ENCODE measurements at places on chromosomes 13 and 19.

DNA sequence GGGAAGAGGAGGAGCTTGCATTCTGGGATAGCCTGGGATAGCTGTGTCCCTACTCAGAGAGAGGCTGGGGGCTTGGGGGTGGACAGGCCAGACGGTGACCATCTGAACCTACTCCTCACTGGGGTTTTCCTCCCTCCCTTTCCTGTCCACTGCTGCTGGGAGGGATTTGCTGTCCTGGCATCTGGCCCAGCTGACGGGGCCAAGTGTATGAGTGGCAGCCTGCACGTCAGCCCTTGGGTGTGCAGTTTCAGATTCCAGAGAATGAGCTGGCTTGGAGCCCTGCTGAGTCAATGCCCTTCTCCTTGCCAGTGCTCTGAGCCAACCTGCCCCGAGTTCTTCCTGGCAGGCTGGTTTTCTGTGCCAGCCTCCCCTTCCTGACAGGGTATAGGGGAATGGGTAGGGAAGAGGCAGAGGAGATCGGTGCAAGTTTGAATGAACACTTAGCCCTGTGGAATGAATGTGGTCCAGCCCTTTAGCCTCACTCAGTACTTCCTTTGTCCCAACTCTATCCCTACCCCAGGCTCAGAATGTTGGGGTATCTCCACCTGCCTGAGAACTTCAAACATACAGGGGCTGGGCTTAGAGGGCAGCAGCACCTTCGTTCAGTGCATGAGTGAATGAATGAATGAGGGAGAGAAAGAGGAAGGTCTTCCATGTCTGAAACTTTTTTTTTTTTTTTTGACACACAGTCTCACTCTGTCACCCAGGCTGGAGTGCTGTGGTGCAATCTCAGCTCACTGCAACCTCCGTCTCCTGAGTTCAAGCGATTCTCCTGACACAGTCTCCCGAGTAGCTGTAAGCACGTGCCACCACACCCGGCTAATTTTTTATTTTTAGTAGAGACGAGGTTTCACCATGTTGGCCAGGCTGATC is 1.8 kb upstream of the ANGPTL4 start:
- H3K4me1 ChIP-seq, result peaks cover 61% of the 10 kb centered on the region
- no peaks in the 10 kb centered on the region for H3K27me3 ChIP-seq
- no peaks in the 10 kb centered on the region for H3K36me3 ChIP-seq
- DNase-seq, result peak; percentile 96
- peak overlapping the region; percentile 72 for H3K4me3 ChIP-seq

DNA sequence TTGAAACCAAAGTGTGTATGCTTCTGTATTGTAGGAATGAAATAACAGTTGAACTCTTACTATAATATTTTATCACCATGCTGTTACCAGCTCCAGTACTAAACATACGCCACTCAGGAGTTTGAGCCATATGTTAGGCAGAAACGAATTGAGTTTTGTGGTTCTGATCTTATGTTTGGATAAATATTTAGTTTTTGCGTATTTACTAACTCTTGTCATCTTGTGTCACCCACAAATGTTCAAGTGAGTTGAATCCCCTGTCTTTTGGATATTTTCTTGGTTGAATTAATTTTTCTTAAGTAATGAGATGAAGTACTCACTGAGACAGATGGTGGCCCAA is 1.5 kb downstream of the FNDC3A start:
- no peak for DNase-seq
- H3K4me1 ChIP-seq, result peaks cover 25% of the 10 kb centered on the region
- peak overlapping the region; percentile 91 for H3K4me3 ChIP-seq
- H3K27me3 ChIP-seq, result no peaks in the 10 kb centered on the region

DNA sequence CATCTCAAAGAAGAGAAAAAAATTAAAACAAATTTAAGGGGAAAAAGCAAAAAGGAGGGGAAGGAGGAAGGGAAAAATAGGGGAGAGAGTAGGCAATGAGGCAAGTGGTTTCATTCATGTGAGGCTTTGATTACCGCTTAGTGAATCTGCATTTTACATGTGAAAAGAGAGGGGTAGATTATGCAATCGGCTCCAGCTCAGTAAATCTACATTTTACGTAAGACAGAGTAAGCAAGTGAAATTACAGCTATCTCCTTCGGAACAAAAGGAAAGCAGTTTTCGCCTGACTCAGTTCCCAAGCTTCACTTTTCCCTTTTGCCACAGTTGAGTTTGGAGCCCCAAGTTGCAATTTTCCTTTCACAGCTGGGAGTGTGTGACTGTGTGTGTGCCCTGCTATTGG is 16.0 kb upstream of the OLFM2 start:
- H3K4me1 ChIP-seq, result peaks cover under 1% of the 10 kb centered on the region
- no peak overlapping the region for H3K4me3 ChIP-seq
- no peaks in the 10 kb centered on the region for H3K36me3 ChIP-seq
- H3K27ac ChIP-seq, result no peak overlapping the region
- H3K27me3 ChIP-seq, result no peaks in the 10 kb centered on the region

GRCh38 chr19:2250766-2251105 is 1.6 kb downstream of the AMH start:
- H3K27ac ChIP-seq, result no peak overlapping the region
- H3K4me3 ChIP-seq, result peak overlapping the region; percentile 37
- H3K36me3 ChIP-seq, result peaks cover 35% of the 10 kb centered on the region
- peaks cover 44% of the 10 kb centered on the region for H3K4me1 ChIP-seq

- DNase-seq, result no peak
- no peak overlapping the region for H3K27ac ChIP-seq
- H3K36me3 ChIP-seq, result peaks cover 68% of the 10 kb centered on the region
Observed at GRCh38 chr19:8259142-8259921, 48.8 kb downstream of the CD320 start.

DNA sequence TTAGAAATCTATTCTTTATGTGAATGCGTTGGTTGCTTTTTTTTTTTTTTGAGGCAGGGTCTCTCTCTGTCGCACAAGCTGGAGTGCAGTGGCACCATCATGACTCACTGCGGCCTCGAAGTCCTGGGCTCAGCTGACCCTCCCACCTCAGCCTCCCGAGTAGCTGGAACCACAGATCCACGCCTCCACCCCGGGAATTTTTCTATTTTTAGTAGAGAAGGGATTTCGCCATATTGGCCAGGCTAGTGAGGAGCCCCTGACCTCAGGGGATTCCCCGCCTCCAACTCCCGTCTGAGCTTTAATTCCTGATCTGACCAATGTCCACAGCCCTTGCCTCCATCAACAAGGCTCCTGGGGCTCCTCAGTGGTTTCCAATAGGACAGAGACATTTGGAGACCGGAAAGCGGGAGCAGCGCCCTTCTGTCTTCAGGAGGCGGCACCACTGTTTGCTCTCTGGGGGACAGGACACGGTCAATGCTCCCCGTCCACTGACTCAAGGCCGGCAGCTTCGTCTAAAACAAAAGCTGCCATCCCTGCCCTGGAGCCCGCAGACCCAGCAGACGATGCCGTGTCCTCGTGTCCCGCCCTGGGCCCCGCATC is 503 bp downstream of the TUBA3C start:
- no peaks in the 10 kb centered on the region for H3K36me3 ChIP-seq
- H3K27me3 ChIP-seq, result no peaks in the 10 kb centered on the region
- H3K27ac ChIP-seq, result no peak overlapping the region
- peak; percentile 29 for DNase-seq

DNA sequence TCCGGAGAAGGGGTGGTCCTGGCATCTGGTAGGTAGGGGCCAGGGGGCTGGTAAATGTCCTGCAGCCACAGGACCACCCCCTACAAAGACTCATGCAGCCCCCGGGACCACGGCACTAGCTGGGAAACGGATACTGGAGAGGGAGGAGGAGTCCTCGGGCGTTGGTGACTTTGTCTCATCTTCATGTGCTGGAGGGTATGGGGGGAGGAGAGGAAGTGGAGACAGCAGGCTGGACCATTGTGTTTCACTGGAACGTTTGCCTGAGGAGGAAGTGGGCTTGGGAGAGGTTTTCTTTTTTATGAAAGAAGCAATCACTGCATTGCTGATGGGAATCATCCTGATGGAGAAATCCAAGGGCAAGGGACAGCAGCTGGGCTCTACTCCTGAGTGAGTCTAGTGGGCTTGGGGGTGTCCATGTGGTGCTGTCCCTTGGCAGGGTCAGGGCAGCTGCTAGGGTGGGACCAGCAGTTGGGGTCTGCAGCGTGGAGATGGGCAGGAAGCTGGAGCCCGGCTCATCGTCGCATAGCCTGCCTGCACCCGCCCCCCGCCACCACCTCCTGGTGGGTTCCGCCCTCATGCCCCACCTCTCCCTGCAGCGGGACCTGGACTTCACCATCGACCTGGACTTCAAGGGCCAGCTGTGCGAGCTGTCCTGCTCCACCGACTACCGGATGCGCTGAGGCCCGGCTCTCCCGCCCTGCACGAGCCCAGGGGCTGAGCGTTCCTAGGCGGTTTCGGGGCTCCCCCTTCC is 1.7 kb upstream of the ADM5 start:
- no peaks in the 10 kb centered on the region for H3K27me3 ChIP-seq
- peaks cover 27% of the 10 kb centered on the region for H3K4me1 ChIP-seq
- peaks cover 44% of the 10 kb centered on the region for H3K36me3 ChIP-seq
- DNase-seq, result no peak

GRCh38 chr13:99009987-99010551 is 32.2 kb upstream of the DOCK9 start:
- no peak for DNase-seq
- H3K4me1 ChIP-seq, result peaks cover 42% of the 10 kb centered on the region
- no peaks in the 10 kb centered on the region for H3K27me3 ChIP-seq
- H3K27ac ChIP-seq, result peak overlapping the region; percentile 30
- H3K36me3 ChIP-seq, result no peaks in the 10 kb centered on the region

DNA sequence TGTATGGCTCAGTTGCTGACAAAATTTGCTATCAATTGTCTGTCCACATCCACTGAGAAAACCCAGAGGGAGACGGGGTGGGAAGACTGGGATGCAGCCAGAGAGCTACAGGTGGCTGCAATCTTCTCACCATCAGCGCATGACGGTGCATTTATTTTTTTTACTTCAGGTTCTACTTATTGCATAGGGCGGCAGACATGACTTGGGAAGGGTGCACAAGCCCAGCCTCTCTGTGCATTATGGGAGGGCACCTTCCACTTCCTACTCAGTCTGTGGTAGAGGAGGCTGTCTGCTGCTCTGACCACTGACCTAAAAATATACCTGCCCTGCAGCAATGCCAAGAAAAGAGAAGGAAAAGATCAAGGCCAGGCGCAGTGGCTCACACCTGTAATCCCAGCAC is 73.1 kb downstream of the ABCC4 start:
- no peak for DNase-seq
- no peak overlapping the region for H3K4me3 ChIP-seq
- H3K4me1 ChIP-seq, result no peaks in the 10 kb centered on the region
- no peaks in the 10 kb centered on the region for H3K27me3 ChIP-seq
- no peaks in the 10 kb centered on the region for H3K36me3 ChIP-seq
- H3K27ac ChIP-seq, result no peak overlapping the region

- H3K27me3 ChIP-seq, result peaks cover 7% of the 10 kb centered on the region
- DNase-seq, result no peak
Observed at GRCh38 chr19:14300303-14300702, 80.9 kb upstream of the ADGRE5 start.

DNA sequence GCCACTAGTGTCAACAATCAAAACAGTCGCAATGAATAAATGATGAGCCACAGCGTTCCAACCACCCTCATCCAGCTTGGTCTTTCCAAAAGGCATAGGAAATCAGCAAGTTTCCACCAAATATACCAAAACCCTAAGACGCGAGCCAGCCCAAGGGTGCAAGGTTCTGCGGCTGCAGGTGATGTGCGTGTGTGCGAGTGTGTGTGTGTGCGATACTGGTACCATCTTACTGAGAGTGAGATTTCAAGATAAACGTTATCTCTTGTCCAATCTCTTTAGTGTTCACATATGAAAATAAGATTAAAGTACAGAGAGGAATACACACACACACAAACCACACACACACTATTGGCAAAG is 895 bp upstream of the TRPC4 start:
- peaks cover 17% of the 10 kb centered on the region for H3K4me1 ChIP-seq
- H3K27me3 ChIP-seq, result peaks cover 42% of the 10 kb centered on the region
- H3K27ac ChIP-seq, result no peak overlapping the region
- no peak for DNase-seq
- H3K36me3 ChIP-seq, result no peaks in the 10 kb centered on the region
- H3K4me3 ChIP-seq, result peak overlapping the region; percentile 42

GRCh38 chr19:42532891-42533290 is 4.6 kb upstream of the CEACAM1 start:
- peaks cover 13% of the 10 kb centered on the region for H3K4me1 ChIP-seq
- no peak overlapping the region for H3K27ac ChIP-seq
- no peak for DNase-seq
- no peaks in the 10 kb centered on the region for H3K27me3 ChIP-seq
- no peak overlapping the region for H3K4me3 ChIP-seq
- H3K36me3 ChIP-seq, result no peaks in the 10 kb centered on the region

GRCh38 chr19:10736916-10737551 is 19.2 kb downstream of the DNM2 start:
- H3K27me3 ChIP-seq, result no peaks in the 10 kb centered on the region
- no peak overlapping the region for H3K27ac ChIP-seq
- H3K4me1 ChIP-seq, result peaks cover 7% of the 10 kb centered on the region
- no peak for DNase-seq
- no peak overlapping the region for H3K4me3 ChIP-seq

GRCh38 chr13:26784704-26785639 is 24.4 kb upstream of the GPR12 start:
- no peak for DNase-seq
- peak overlapping the region; percentile 20 for H3K4me3 ChIP-seq
- H3K27me3 ChIP-seq, result no peaks in the 10 kb centered on the region
- no peaks in the 10 kb centered on the region for H3K36me3 ChIP-seq

DNA sequence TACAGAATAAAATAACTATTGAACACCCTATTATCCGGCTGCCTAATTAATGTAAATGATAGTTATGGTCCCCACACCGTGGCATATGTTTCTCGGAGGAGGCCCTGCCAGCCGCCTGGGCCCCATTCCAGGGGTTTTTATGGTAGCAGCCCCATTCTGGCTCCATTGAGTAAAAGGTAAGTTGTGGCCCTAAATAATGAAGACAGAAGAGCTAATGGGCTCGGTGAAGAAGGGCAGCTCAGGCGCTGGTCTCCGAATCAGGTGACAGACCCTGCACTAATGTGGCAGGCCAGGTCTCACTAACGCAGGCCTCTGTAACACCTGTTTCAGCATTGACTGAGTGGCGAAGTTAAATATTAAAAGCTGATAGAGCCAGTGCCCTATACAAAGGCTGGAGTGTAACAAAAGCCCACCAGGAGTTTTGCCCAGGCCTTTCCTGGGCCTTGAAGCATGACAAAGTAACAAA is 19.1 kb downstream of the POP4 start:
- no peak for DNase-seq
- no peaks in the 10 kb centered on the region for H3K27me3 ChIP-seq
- H3K27ac ChIP-seq, result no peak overlapping the region
- H3K4me3 ChIP-seq, result no peak overlapping the region
- H3K4me1 ChIP-seq, result no peaks in the 10 kb centered on the region
- no peaks in the 10 kb centered on the region for H3K36me3 ChIP-seq

- DNase-seq, result no peak
- H3K27ac ChIP-seq, result no peak overlapping the region
- no peaks in the 10 kb centered on the region for H3K4me1 ChIP-seq
- no peak overlapping the region for H3K4me3 ChIP-seq
- no peaks in the 10 kb centered on the region for H3K36me3 ChIP-seq
Observed at GRCh38 chr13:67101730-67102467, 128.2 kb downstream of the PCDH9 start.

- peaks cover 23% of the 10 kb centered on the region for H3K36me3 ChIP-seq
- DNase-seq, result no peak
- H3K27me3 ChIP-seq, result no peaks in the 10 kb centered on the region
- peak overlapping the region; percentile 99 for H3K4me3 ChIP-seq
- peaks cover 60% of the 10 kb centered on the region for H3K4me1 ChIP-seq
Observed at GRCh38 chr19:2273356-2274184, 8.4 kb downstream of the PEAK3 start.
